Stimulated activated CD8-positive, alpha-beta memory T cell treated with anti-CD3 and anti-CD28 coated beads, Interleukin-7, amount 100 ng/mL, for 4 hours (primary cell): ENCODE measurements at places on chromosomes 13 and 19.

DNA sequence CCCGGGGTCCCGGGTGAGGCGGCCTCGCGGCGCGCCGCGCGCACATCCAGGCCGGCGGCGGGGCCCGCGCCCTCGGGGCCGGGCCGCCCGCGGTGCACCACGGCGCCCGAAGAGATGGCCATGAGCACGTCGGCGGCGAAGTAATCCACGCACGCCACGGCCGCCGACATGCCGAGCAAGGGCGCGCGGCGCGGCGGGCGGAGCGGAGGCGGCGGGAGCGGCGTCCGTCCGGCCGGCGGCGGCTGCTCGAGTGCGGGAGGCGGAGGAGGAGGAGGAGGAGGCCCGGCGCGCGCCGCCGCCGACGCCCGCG is at the start of gene KLF16:
KLF16 (minus strand) TSS at position 252 of the 310 bp plus-strand sequence; CDS start at position 170, 82 bp downstream.
- no peak for DNase-seq

- no peak for DNase-seq
Observed at GRCh38 chr13:97849305-97849704, 104.2 kb upstream of the IPO5 start.

GRCh38 chr19:1658150-1659083 is 6.0 kb upstream of the TCF3 start:
- DNase-seq: no peak

DNA sequence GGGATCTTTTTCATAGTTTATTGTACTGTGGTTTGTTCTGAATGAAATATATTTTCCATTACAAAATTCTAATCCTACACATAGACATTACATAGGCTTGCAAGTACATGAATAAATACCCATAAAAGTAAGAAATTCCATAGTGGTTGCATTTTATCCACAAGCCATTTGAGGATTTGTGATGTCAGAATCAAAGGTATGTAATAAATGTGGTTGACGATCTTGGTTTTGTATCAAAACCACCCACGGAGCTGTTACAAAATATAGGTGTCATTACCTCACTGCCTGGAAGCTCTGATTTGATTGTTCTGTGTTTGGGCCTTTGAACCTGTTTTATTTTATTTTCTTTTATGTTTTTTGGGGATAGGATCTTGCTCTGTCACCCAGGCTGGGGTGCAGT is 125.1 kb downstream of the NALCN start:
- DNase-seq: no peak

- no peak for DNase-seq
Observed at GRCh38 chr19:15974856-15975255, 26.0 kb downstream of the OR10H4 start.

DNA sequence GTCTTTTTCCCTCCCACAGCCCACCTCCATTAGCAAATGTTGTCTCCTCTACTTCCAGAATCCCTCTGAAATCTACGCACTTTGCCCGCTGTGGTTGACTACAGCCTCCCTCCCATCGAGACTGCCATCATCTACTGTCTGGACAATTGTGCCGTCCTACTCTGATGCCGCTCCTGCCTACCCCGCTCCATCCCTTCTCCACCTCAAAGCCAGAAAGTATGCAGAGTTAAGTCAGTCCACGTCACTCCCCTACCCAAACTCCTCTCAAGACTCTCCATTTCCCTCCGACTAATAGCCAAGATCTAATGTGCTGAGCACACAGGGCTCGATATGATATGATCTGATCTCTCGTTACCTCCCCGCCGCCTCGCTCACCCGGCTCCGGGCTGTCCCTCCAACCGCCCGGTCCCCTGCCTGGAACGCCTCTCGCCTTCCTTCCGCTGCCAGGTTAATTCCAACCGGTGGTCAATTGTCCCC is 556 bp downstream of the CACTIN start:
- no peak for DNase-seq

DNA sequence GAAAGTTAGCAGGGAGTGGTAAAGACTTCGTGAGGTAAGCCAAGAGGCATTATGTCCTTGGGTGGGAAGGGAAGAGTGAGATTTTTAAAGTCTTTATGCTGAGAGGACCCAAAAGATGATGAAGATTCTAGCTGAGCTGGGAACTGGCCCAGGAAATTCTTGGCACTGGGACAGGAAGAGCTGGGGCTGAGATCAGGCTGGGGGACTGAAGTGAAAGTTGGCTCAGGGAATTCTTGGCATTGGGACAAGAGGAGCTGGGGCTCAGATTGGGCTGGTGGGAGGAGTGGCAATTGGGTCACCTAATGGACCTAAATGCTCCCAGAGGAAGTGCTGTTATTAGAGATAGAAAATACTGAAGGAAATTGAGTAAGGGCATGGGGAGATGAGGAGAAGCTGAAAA is 8.8 kb downstream of the SCEL start:
- DNase-seq: no peak

- no peak for DNase-seq
Observed at GRCh38 chr13:97243915-97244781, 22.0 kb downstream of the MBNL2 start.

DNA sequence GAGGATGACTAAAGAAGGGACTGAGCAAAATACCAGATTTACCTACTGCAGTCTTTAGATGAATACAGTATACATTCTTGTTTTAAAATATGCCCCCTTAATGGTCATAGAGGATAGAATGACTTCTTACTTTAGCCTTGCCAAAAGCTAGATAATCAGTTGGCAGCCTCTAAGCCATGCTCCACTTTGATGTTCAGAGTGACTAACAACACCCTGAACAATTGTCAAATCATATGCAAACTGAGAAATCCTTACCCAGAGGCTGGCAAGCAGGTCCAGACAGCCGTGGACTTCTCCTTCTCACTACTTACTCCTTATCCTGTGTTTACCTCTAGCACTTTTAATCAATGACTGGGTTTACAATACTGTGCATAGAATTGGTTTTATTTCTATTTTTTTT is 23.6 kb upstream of the PHF11 start:
- no peak for DNase-seq

GRCh38 chr19:24033963-24034342 is 53.0 kb upstream of the ZNF254 start:
- DNase-seq: no peak

- DNase-seq: no peak
Observed at GRCh38 chr19:51571599-51571998, 516 bp downstream of the ZNF175 start.

DNA sequence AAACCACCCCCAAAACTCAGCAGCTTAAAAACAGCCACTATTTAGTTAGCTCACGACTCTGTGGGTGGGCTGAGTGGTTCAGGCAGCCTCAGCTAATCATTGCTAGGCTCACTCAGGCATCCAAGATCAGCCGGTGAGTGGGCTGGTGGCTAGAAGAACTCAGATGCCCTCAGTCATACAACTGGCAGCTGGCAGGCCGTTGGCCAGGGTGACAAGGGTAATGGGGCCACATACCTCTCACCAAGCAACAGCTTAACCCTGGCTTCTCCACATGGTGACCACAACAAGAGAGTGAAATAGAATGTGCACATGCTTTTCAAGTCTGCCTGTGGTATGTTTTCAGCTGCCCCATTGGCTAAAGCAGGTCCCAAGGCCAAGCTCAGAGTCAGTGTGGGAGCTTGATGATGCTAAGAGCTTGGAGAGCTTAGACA is 435.4 kb upstream of the TSHZ3 start:
- no peak for DNase-seq

GRCh38 chr19:2967972-2968371 is 9.4 kb upstream of the TLE6 start:
- no peak for DNase-seq

GRCh38 chr13:97262058-97262457 is 39.9 kb downstream of the MBNL2 start:
- DNase-seq: no peak

- no peak for DNase-seq
Observed at GRCh38 chr13:23430664-23431063, 2.8 kb downstream of the SACS start.

DNA sequence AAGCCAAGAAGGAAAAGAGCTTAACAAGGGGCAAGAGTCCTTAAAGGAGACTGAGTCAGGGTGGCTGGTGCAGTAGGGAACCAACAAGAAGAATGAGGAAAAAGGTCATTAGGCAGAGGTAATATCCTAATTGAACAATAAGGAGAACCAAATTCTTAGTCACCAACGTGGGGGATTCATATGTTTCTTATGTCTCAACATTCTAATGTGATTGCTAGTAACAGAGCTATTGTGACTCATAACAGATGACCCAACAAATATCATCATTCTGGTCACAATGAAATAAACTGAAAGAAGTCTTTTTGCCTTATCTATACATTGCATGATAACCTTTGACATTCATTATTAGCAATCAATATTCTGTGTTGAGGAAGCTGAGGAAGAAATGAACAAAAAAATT is 101.6 kb downstream of the RAP2A start:
- no peak for DNase-seq

DNA sequence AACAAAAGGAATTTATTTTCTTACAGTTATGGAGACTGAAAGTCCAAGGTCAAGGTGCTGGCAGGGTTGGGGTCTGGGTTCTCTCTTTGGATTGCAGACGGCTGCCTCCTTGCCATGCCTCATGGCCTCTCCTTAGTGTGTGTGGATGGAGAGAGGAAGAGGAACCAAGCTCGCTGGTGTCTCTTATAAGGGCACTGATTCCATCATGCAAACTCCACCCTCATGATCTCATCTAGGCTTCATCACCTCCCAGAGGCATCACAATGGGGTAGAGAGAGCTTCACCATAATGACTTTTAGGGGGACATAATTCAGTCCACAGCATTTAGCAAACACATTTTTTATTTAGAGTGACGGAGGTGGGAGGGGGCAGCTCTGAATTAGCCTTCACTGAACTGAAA is 104.9 kb upstream of the ABCC4 start:
- DNase-seq: no peak

GRCh38 chr13:59356607-59357006 is 807.1 kb downstream of the DIAPH3 start:
- DNase-seq: no peak

- DNase-seq: no peak
Observed at GRCh38 chr19:16895467-16896145, 6.8 kb downstream of the F2RL3 start.

- no peak for DNase-seq
Observed at GRCh38 chr19:46742926-46743480, 2.9 kb upstream of the FKRP start.
